Mucosa of gallbladder (tissue), 1 donor: ENCODE measurements at places on chromosomes 16 and 17. TPM values are rescaled to one million over a fixed set of nuclear protein-coding genes. Genes with fewer than 3 reads are reported as not detected.

The ZNF200 gene
- total RNA-seq: 7.6 TPM

- no peak for DNase-seq
Measured at GRCh38 chr16:12207939-12208338, 231.4 kb downstream of the SNX29 start.

DNA sequence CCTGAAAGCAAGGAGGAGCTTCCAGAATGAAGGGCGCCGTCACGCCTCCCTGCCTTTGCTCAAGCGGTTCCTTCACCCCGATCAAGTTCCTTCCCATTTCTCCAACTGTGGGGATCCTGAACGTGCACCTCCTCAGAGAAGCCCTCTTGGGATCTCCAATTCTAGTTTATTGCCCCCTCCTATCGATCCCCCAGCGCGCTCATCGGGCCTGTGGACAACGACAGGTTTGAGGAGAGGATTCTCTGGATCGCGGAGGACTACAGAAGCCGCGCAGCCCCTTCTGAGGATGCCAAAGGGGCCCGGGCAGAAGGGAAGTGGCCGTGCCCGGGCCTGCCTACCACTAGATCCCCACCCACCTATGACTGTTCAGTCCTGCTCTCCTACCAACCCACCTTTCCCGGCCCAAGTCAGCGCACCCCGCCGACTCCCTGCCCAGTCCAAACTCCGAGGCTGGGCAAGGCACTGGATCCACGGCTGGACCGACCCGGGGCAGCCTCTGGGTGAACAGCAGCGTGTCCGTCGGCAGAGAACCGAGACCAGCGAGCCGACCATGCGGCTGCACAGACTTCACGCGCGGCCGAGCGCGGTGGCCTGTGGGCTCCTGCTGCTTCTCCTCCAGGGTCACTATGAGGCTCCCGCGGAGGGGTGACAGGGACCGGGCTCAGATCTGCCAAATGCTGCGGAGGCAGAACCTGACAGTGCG lies 12.8 kb upstream of the CES3 start:
- no peak for DNase-seq

GRCh38 chr17:63842173-63842539 lies 329 bp downstream of the SMARCD2 start:
- DNase-seq: peak; percentile 17

The CACNA1H gene
- 133 TPM for total RNA-seq

- no peak for DNase-seq
Measured at GRCh38 chr17:69709441-69709840, 294.9 kb downstream of the MAP2K6 start.

- no peak for DNase-seq
Measured at GRCh38 chr16:86378128-86378527, 132.2 kb upstream of the FOXF1 start.
